Mesenteric fat pad (tissue), 1 donor: ENCODE measurements at places on chromosomes 16 and 17. TPM values are rescaled to one million over a fixed set of nuclear protein-coding genes. Genes with fewer than 3 reads are reported as not detected.

DNA sequence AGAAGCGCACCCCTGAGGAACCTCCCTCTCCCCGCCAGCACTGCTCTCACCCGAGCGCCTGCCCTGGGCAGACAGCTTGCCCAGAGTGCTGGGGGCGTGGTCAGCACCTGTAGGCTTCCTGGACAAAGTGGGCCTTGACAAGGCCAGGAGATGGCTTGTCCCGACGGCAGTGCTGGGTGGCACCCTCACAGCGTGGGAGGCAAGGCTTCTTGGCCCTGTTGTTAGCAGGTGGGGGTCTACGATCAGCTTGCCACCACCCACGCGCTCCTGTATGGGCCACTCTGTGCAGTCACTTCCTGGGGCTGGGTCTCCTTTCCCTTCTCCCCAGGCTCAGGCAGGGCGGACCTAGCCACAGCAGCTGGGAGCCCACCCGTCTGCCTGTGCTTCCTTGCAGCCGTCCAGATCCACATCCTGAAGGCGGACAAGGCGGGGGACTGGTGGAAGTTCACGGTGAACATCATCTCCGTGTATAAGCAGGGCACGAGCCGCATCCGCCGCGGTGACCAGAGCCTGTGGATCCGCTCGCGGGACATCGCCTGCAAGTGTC, 218.0 kb downstream of the NTN1 start:
- no peak for DNase-seq

GRCh38 chr16:19831678-19832077, 53.0 kb downstream of the GPRC5B start:
- DNase-seq: no peak

EVPLL gene
- total RNA-seq: 0.22 TPM

SLC35G6 gene
- total RNA-seq: not detected

KRT36 gene
- total RNA-seq: not detected
